Muscle of leg (tissue), 16 donors: ENCODE measurements at places on chromosomes 2 and 18. TPM values are rescaled to one million over a fixed set of nuclear protein-coding genes. Genes with fewer than 3 reads are reported as not detected.

GRCh38 chr2:38600242-38600891, 2.4 kb downstream of the HNRNPLL start:
- DNase-seq, result peak; percentile 31

- no peak for DNase-seq
These were observed 1159.4 kb downstream of the DSC3 start for GRCh38 chr18:29883114-29883513.

DNA sequence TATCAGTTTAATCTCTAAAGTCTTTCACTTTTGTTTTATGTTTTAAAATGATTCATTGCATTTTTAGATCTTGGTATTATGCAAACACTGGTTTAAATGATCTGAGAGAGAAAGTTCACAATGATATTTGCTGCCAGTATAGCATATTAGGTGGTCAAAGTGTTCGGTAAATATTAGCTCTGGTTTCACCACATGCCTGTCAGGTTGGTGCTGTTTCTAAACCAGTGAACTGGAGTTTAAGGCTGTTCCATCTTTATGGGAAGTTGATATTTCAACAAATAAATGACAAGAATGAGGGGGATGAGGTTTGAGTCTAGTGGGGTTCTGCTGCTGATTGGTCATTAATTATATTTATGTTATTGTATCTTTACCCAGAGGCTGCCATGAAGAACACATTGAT, 436.4 kb downstream of the DCDC2C start:
- DNase-seq, result no peak

Gene TTLL4
- total RNA-seq, result 9.7 TPM

Gene KIAA2012
- 0.31 TPM for total RNA-seq

- no peak for DNase-seq
These were observed 361.9 kb downstream of the NYAP2 start for GRCh38 chr2:225761396-225761795.

Gene GMCL1
- 7.5 TPM for total RNA-seq

- no peak for DNase-seq
These were observed 43.5 kb upstream of the KCNG2 start for GRCh38 chr18:79754022-79754761.

DNA sequence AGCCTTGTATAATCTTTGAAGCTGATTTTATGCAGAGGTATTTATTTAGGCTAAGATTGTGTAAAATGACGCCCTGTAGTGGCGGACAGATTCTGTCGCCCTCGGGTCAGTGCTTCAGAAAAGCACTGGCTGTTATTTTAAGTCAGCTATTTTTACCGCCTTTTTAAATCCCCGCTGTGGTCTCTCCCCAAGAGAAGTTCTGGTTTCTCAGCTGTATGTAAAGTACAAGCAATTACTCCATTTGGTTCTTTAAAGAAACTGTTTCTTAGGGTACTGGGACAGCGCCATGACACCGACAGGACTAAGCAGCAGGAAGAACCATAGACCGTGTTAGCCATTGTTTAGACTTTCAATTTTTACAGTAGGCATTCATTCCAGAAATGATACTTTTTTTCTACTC, 65.0 kb downstream of the UGGT1 start:
- no peak for DNase-seq

Gene INHBB
- 0.44 TPM for total RNA-seq

Gene IL1RN
- total RNA-seq, result 0.22 TPM

DNA sequence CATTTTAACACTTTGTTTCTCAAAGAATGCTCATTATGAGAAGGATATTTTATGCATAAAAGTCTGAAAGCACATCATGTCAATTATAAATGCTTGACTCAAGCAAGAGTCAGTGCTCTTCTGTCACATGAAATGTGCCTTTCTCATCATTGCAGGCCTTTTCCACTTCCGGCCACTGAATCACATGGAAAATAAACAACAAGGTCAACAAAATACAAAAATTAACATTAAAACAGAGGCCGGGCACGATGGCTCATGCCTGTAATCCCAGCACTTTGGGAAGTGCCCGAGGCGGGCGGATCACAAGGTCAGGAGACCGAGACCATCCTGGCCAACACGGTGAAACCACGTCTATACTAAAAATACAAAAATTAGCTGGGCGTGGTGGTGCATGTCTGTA, 480.6 kb downstream of the SPAG16 start:
- DNase-seq, result no peak

- DNase-seq, result no peak
These were observed 41.1 kb downstream of the LDAH start for GRCh38 chr2:20781656-20782265.

DNA sequence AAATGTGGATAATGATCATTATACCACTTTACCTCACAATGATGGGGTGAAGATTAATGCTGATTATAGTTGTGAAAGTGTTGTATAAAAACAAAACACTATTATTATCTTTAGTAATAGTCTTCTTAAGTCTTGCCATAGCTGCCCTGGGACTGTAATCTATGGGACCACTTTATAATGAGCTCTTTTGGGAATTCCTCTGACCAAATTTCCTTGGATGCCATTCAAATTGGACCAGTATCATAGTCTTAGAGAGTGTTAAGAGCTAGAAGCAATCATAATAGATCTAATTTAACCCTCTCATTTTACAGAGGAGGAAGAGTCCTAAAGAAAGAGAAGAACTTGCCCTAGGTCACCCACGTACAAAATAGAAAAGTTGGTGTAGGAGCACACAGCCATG, 457.7 kb upstream of the SLC14A2 start:
- no peak for DNase-seq

Gene GALNT5
- total RNA-seq, result 9.6 TPM

Gene PSMA8
- not detected for total RNA-seq

Gene ERBB4
- total RNA-seq, result 12.7 TPM

DNA sequence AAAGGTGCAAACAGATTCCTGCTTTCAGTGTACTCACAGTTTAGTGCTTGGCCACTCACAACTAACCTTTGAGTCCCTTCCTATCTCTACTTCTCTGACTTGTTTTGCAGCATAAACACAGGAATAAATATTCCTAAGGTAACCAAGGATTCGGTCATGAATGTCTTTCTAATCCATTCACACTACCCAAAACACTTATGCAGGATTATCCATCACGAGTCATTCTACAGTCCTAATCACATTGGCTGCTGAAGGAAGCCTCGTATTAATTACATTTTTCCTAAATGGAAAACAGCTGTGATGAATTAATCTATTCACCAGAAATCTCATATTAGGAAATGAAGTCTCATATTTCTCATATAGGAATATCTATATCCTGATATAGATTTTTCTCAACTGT, 16.3 kb downstream of the RDH14 start:
- no peak for DNase-seq

GRCh38 chr2:135663148-135663700, 78.4 kb upstream of the UBXN4 start:
- DNase-seq, result no peak

Gene SEPTIN10
- total RNA-seq, result 66.7 TPM

Gene RGPD4
- 0.04 TPM for total RNA-seq

GRCh38 chr18:61414086-61414485, 80.9 kb downstream of the CDH20 start:
- DNase-seq, result no peak

GRCh38 chr2:118371515-118371914, 283.2 kb downstream of the INSIG2 start:
- DNase-seq, result peak; percentile 56

GRCh38 chr2:176419591-176420071, 150.4 kb downstream of the MTX2 start:
- DNase-seq, result no peak

DNA sequence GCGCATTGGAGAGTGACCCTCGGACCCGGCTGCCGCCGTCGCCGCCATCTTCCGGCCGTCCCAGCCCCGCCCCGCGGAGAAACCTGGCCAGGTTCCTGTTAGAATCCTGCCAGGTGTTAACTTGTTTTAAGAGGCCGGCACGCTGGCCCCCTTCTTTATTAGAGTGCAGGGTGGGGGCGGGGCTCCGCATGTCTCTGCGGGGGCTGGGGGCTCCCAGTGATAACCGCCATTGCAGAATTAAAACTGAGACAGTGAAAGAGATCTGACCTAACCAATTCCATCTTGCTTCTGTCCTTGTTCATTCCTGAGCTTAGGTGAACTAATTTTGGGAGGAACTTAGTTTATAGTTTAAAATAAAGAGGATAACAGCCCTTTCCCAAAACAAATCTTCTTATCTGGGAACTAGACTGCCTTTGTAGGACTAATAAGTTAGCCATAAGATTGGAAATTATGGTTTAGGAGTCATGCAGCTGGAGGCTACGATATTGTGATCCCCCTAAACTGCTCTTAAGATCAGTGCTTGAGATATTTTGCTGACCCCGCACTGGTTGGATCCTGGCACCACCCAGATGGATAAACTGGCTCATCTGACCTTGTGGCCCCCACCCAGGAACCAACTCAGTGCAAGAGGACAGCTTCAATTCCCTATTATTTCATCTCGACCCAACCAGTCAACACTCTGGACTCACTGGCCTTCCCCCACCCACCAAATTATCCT, 543 bp upstream of the STARD7 start:
- DNase-seq, result no peak

- no peak for DNase-seq
These were observed 135.6 kb upstream of the DAPL1 start for GRCh38 chr2:158659483-158659882.

GRCh38 chr2:240135706-240136012, 446 bp downstream of the COPS9 start:
- DNase-seq, result no peak

GRCh38 chr2:117068371-117068770, 746.1 kb upstream of the DDX18 start:
- DNase-seq, result no peak

- no peak for DNase-seq
These were observed 32.2 kb downstream of the IKZF2 start for GRCh38 chr2:213119061-213119809.

GRCh38 chr2:235583144-235583543, 89.3 kb downstream of the AGAP1 start:
- no peak for DNase-seq

- no peak for DNase-seq
These were observed 97.8 kb downstream of the NCK2 start for GRCh38 chr2:105842555-105842954.

- no peak for DNase-seq
These were observed 436 bp upstream of the ITPRIPL1 start for GRCh38 chr2:96324721-96325040.
